Stomach (tissue), 19 donors: ENCODE measurements at places on chromosomes 4 and X. TPM values are rescaled to one million over a fixed set of nuclear protein-coding genes. Genes with fewer than 3 reads are reported as not detected.

GRCh38 chr4:3112201-3112600, 37.7 kb downstream of the HTT start:
- no peak for DNase-seq

GRCh38 chrX:130212371-130212770, 40.6 kb downstream of the RAB33A start:
- no peak for DNase-seq

- no peak for DNase-seq
Observed at GRCh38 chrX:118570209-118570608, 74.6 kb downstream of the DOCK11 start.

DNA sequence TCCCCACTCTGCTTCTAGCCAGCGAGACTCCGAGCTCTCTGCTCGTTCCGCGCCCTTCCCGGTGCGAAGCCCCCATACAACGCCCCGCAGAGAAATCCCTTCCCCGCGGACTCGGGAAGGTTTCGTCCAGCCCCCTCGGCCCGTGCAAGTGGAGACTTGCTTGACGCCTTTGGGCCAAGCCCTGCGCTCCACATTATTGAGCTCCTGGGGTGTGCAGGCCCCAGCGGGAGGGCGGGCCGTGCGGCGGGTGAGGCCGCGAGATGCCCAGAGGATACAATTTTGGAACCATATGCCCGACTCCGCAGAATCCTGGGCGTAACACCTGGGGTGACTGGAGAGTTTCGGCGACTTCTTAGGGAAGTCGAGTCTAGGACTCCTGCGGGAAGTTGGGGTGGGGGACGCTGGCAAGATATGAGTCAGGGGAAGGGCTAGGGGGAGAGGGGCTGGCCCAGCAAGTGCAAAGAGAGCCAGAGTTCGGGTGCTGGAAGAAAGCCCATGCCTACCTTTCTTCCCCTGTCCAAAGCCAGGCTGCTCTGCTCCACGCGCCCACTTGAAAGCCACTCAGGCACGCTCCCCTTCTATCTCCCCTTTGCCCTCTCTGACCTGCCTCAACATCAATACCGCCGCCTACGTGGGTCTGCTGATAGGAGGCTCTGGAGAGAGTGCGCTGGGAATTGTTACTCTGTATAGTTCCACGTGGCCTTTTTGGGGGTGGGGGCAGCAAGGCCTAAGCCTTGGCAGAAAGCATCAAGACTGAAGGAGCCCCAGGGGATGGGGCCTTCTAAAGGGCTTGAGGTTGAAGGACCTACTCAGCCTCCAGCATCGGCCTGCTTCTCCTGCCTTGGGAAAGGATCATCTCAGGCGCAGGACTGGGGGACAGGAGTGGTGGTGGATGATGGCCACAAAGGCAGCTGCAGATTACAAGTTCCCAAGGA, 1.2 kb upstream of the ELF4 start:
- DNase-seq, result peak; percentile 55

- no peak for DNase-seq
Observed at GRCh38 chr4:55989766-55990165, 41.0 kb downstream of the CEP135 start.

- no peak for DNase-seq
Observed at GRCh38 chrX:103864886-103865534, 33.0 kb upstream of the RAB9B start.

- DNase-seq, result no peak
Observed at GRCh38 chr4:23023121-23023520, 330.4 kb downstream of the GBA3 start.

GRCh38 chr4:99651016-99651769, 6.4 kb downstream of the C4orf54 start:
- no peak for DNase-seq

DNA sequence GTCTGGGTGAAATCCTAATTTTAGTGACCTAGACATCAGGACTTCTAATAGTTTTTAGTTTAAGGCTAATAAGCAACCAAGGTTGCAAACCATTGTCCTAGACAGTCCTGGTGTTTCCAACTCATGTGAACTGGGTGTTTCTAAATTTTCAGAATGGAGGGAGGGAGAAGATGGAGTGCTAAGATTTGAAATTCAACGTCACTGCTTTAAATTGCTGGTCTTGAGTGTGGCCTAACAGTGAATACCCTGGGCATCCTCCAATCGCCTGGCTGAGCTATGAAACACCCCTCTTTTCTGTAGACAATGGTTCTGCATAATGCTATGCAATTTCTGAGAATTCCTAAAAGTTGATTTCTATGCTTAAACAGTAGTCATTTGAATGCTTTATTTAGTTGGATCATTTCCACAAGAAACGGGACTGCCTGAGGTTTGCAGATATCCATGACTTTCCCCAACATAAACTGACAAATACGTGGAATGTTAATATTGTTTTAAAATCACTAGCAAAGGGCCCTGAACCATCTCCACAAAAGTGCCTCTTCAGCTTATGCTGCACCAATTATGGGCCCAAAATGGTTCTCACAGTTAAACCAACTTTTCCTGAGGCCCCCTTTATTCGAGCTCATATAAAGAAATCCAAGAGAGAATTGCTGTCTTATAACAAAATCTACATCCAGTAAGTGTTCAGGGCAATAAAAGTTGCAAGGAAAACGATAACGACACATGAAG, 1.1 kb downstream of the FBXL5 start:
- DNase-seq, result peak; percentile 77

- no peak for DNase-seq
Observed at GRCh38 chr4:100849319-100849718, 331.5 kb upstream of the EMCN start.

DNA sequence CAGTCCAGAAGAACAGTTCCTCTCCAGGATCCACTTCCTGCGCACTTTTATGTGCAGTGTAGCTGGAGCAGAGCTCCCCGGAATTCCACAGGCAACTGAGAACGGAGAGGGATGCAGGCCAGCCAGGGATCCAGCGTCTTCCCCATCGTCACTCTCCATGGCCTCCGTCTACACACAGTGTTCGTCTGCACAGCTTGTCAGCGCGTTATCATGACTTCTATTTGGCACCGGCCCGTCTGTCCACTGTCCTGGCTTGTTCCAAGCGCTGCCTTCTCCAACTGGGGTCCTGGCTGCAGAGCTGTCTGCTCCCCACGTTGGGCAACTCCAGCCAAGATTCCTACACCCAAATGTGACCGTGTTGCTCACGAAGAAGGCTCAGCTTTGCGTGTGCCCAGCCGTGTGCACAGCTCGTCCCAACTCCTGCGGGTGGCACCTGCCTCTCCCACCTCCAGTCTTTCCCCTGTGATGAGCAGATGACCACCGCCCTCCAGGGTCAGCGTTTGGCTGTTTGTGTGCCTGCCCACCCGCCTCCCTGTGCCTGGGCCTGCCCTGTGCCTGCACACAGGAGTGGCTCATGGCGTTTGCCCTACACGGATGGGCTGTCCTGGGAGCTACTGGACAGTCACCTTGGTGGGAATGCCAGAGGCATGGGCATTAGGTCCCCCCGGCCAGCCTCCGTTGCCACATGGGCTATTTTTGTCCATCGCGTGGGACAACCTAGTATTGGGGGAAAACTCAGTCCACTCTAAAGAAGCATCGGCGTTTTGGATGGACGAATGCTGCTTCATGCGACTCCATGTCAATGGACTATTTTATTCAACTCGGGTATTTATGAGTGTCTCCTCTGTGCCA, 2.2 kb upstream of the CTBP1 start:
- no peak for DNase-seq

- DNase-seq, result no peak
Observed at GRCh38 chrX:10104958-10105658, 51.7 kb upstream of the CLCN4 start.

DNA sequence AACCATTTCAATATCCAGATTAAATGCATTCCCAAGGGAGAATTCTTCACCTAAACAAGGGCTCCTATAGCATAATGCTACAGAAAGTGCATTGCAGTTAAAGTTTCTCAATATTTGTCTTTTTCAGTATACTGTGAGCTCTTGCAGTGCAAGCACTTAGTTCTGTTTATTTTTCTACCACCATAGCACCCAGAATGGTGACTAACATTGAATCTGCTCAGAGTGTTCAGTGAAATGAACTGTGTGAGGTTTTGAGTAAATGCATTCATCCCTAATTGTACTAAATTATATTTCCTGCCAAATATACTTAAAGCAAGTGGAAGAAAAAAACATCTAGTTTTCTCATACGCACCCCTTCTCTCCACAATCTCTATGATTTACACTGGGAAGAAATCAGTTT, 383.9 kb downstream of the PCDH7 start:
- no peak for DNase-seq

DNA sequence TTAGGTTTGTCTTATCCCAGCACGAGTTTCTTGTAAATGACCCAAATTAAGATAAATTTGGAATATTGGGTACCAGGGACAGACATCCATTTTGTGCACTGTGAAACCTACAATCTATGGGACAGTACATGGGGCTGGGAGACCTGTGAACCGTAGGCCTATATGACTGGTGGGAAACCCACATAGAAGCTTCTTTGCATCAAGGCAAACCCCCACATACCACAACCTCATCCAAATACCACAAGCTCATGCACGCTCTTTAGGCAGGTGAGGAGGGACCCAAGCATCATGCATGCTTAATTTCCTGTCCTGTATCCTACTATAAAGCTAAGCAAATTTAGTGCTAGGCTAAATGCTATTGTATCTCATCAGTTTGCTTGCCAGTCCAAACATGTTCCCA, 47.8 kb downstream of the NIPAL1 start:
- no peak for DNase-seq

- no peak for DNase-seq
Observed at GRCh38 chrX:131853440-131853839, 169.7 kb upstream of the STK26 start.

DNA sequence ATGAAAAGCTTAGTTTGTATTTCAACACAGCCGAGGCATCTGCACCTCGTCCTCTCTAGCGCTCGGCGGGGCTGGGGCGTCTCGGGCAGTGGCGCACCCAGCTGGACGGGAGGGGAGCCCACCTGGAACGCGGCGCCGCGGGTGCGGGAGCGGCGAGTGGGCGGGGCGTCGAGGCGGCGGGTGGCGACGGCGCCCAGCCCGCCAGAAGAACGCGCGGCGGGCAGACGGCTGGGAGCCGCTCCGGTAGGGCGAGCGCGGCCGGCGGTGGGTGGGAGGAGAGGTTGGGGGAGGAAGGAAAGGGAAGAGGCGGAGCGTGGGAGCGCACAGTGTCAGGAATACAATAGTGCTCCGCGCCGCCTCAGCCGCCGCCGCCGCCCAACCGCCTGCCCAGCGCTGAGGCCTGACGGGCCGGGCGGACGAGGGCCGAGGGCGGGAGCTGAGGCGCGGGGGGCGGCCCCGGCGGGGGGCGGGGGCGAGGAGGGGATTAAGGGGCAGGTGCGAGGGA, at the start of gene JADE3:
JADE3 (plus strand) TSS at position 324 of the 505 bp plus-strand sequence. CDS start 72,474 bp downstream, outside the sequence.
- DNase-seq, result peak; percentile 92

DNA sequence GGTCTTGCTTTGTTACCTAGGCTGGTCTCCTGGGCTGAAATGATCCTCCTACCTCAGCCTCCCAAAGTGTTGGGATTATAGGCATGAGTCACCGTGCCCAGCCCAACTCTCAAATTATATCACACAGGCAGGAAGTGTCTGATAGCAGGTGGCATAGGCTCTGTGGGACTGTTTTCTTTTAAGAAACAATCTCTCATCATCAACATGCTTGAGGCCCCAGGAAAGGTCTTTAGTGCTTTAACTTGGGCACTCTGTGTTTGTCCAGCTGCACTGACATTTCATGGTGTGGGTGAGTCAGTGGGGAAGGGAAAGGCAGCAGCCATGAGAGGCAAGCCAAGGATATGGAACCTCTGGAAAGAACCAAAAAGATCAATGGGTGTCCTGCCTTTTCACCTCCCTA, 88.1 kb upstream of the TSPAN5 start:
- no peak for DNase-seq

DNA sequence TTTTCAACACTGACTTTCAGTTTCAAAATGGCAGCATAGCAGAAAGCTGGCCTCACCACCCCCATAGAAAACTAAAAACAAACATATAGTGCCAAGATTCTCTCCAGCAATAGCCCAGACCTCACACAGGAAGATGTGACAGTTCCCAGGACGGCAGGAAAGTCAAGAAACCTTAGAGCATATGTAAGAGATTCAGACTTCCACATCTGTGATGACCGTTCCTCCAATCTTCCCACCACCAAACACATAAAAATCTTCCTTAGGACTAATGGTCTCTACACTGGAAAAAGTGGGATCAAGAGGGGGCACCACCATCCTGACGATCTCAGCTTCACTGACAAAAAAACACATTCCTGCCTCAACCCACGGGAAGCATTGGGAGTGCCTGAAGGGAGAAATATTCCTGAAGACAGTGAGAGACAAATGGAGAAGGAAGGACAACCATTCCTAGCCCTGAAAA, 134.1 kb upstream of the CPXCR1 start:
- no peak for DNase-seq

DNA sequence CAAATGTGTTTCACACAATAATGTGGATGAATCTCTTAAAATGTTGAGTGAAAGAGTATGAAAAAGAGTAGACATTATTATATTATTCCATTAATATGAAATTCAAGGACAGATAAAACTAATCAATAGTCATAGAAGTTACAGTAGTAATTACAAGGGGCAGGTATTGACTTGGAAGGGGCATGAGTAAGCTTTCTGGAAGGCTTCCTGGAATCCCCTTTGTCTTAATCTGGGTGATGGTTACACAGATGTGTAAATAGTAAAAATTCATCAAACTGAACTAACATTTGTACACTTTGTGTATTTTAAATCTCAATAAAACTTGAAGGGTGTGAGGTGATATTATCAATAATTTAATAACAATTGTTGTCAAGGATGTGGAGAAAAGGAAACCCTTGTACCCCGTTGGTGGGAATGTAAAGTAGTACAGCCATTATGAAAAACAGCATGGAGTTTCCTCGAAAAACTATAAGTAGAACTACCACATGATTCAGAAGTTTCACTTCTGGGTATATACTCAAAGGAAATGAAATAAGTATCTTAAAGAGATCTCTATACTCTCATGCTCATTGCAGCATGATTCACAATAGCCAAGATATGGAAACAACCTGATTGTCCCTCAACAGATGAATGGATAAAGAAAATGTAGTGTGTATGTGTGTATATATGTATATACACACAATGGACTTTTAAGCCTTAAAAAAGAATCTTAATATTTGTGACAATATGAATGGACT, 96.9 kb upstream of the MID1IP1 start:
- DNase-seq, result no peak

Gene CXXC4
- 0.50 TPM for polyA plus RNA-seq

Gene NXF2B
- polyA plus RNA-seq, result not detected

Gene EFHC2
- 1.5 TPM for polyA plus RNA-seq

Gene SUPT20HL1
- not detected for polyA plus RNA-seq

Gene TRPC5OS
- not detected for polyA plus RNA-seq

Gene GUCY1A1
- 4.6 TPM for polyA plus RNA-seq

Gene EPGN
- not detected for polyA plus RNA-seq

Gene RNF175
- not detected for polyA plus RNA-seq
